ENCODE measurements at places on chromosomes 4 and X. TPM values are rescaled to one million over a fixed set of nuclear protein-coding genes. Genes with fewer than 3 reads are reported as not detected.

DNA sequence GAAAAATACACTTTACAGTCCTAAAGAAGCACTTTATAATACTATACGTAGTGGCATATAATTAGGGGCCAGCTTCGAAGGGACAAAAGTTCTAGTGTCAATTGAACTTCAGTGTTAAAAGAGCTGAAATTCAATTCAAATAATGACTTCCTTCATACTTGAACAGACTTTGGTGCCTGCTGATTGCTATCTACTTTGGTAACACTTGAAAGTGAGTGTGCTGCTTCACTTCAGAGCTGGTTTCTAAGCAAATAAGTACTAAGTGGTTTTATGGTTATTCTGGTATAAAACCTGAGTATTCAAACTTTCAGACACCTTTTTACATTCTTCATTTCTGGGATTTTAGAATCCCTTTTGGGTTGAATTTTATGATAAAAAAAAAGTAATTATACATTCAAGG is 107.0 kb downstream of the SLC4A4 start:
- H3K27me3 ChIP-seq = no peaks in the 10 kb centered on the region
- no peak overlapping the region for H3K4me3 ChIP-seq
- DNase-seq = no peak
- no peaks in the 10 kb centered on the region for H3K36me3 ChIP-seq
- peaks cover 13% of the 10 kb centered on the region for H3K4me1 ChIP-seq

DNA sequence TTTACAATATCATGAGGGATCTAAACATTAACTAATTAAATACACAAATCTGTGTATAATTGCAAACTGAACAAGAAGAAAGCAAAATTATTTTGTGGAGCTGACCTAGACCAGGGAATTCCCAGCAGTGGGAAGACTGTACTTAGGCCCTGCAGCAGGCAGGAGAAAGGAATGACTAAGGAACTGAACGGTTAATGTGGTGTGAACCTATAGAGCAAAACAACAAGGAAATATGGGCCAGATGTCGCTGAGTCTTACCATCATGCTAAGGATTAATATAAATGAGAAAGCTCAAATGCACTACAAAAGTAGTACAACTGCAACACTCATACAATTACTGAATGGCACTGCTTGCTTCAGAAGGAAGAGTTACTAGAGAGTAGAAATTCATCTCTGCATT is 120.3 kb upstream of the ATXN3L start:
- H3K4me1 ChIP-seq = no peaks in the 10 kb centered on the region
- H3K27ac ChIP-seq = no peak overlapping the region
- no peak overlapping the region for H3K4me3 ChIP-seq
- no peaks in the 10 kb centered on the region for H3K36me3 ChIP-seq
- DNase-seq = no peak

GRCh38 chr4:117400039-117400835 is 314.9 kb upstream of the TRAM1L1 start:
- H3K36me3 ChIP-seq = no peaks in the 10 kb centered on the region
- no peaks in the 10 kb centered on the region for H3K4me1 ChIP-seq
- DNase-seq = no peak
- H3K27ac ChIP-seq = no peak overlapping the region

DNA sequence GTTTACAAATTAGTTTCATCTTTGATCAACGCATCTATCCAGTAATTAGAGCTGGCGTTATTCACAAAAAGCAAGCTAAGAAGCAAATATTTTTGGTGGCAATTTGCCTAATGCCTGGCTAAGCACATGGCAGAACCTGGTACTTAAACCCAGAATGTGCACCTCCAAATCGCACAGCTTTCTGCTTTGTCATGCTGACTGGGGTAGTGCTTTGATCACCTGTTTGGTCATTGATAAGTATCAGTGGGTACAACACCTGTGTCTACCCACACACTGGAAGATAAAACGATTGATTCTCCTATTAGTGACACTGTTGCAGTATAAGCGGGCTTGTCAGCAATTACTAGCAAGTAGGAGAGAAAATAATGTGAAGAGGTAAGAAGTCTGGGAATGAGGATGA is 1.9 kb downstream of the NUDT6 start:
- no peaks in the 10 kb centered on the region for H3K27me3 ChIP-seq
- H3K4me1 ChIP-seq = peaks cover 14% of the 10 kb centered on the region
- H3K36me3 ChIP-seq = no peaks in the 10 kb centered on the region
- DNase-seq = no peak

DNA sequence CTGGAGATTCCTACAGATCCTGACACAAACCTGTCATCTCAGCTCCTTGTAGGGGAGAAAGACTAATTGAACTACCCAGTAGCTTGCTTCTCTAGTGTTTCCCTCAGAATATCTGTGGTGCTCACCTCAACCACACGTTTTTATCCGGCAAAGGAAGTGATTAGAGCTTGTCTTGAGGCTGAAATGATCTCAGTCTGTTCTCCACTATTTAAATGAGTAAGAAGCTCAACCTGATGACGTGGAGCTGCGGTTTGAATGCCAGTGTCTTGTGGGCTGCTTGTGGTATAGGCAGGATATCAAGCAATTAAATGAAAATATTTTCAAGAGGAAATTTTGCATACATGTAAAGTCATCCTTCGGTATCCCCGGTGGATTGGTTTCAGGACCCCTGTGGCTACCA is 270.2 kb downstream of the TLL1 start:
- no peak for DNase-seq
- no peak overlapping the region for H3K27ac ChIP-seq
- no peaks in the 10 kb centered on the region for H3K27me3 ChIP-seq
- H3K4me3 ChIP-seq = no peak overlapping the region

- DNase-seq = no peak
- H3K27ac ChIP-seq = no peak overlapping the region
Measured at GRCh38 chr4:184953971-184954370, 64.3 kb upstream of the HELT start.

DNA sequence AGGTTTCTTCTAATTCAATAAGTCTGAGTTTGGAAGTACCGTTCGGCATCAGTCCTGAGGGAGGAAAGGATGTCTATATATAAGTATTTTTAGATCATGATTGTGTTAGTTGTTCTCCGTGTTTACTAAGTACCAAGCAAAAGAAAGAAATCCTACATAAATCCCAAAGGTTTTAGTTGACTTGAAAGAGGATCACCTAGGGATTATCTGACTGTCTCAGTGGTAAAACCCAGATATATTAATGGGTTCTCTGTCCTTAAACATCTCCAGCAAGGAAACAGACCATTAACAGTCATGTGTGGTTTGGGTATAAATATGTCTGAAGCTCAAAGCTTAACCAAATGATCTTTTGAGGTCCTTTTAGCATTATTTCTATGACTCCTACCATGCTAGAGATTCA is 207.1 kb upstream of the RASGEF1B start:
- no peak overlapping the region for H3K27ac ChIP-seq
- no peaks in the 10 kb centered on the region for H3K27me3 ChIP-seq
- H3K4me3 ChIP-seq = no peak overlapping the region

GRCh38 chrX:151424505-151424904 is 27.5 kb downstream of the VMA21 start:
- no peaks in the 10 kb centered on the region for H3K27me3 ChIP-seq
- H3K4me1 ChIP-seq = peaks cover 10% of the 10 kb centered on the region
- no peak overlapping the region for H3K27ac ChIP-seq
- DNase-seq = no peak
- H3K4me3 ChIP-seq = no peak overlapping the region

- no peak for DNase-seq
- H3K36me3 ChIP-seq = no peaks in the 10 kb centered on the region
- no peaks in the 10 kb centered on the region for H3K27me3 ChIP-seq
- no peak overlapping the region for H3K4me3 ChIP-seq
Measured at GRCh38 chr4:102281171-102281839, 64.0 kb downstream of the SLC39A8 start.

DNA sequence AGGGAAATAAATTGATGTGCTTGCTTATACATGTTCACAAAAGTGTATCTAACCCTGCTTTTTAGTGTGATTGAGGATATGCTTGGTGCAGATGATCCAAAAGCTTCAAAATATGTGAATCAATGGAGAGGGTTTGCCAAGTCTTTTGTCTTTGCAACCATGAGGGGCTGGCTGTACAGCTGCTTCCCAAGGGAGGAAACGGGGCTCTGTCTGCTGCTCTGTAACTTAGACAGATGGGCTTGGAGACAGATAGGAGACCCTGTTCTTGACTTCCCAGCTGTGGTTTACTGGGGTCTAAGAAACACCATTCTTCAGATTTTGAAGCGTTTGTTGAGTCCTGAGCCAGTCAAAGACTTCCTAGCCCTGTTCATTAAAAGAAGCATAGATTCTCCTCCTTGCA is 152.3 kb downstream of the DCLK2 start:
- no peaks in the 10 kb centered on the region for H3K36me3 ChIP-seq
- no peak overlapping the region for H3K27ac ChIP-seq
- H3K4me3 ChIP-seq = no peak overlapping the region

GRCh38 chrX:21479695-21480270 is 105.6 kb downstream of the CNKSR2 start:
- no peaks in the 10 kb centered on the region for H3K4me1 ChIP-seq
- DNase-seq = peak; percentile 34
- no peak overlapping the region for H3K4me3 ChIP-seq

- H3K27me3 ChIP-seq = peaks cover 89% of the 10 kb centered on the region
- peaks cover 15% of the 10 kb centered on the region for H3K4me1 ChIP-seq
- H3K4me3 ChIP-seq = no peak overlapping the region
- no peak overlapping the region for H3K27ac ChIP-seq
Measured at GRCh38 chr4:140870427-140870826, 114.2 kb upstream of the TBC1D9 start.

DNA sequence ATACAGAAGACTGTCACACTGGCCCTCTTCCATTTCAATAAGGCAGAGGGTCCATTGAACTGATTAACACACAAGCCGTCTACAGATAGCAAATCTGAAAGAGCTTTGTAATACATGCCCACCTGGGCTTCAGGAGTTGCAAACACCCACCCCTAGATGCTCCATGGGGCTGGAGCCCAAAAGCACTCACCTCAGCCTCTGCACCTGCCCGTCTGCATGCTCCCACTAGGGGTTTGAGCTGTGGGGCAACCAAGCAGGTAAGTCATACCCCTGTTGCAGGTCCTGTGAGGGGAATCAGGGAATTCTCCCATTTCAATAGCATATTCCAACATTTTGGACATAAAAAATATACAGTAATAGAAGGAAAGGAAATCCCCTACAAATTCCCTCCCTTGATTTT is 243.0 kb upstream of the KCNIP4 start:
- no peak overlapping the region for H3K4me3 ChIP-seq
- H3K27me3 ChIP-seq = no peaks in the 10 kb centered on the region
- H3K4me1 ChIP-seq = peaks cover 5% of the 10 kb centered on the region
- DNase-seq = no peak
- H3K27ac ChIP-seq = no peak overlapping the region
- H3K36me3 ChIP-seq = no peaks in the 10 kb centered on the region

DNA sequence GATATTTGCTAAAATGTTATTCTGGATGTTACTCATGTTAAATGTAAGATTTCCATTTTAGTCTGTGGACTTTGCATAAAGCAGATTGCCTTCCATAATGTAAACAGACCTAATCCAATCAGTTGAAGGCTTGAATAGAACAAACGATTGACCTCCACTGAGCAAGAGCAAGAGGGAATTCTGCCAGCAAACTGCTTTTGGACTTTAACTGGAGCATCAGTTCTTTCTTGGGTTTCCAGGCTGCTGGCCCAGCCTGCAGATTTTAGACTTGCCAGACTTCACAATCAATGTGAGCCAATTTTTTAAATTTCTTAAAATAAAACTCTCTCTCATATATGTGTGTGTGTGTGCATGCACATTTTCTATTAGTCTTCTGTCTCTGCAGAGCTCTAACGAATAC is 1248.8 kb downstream of the ADGRL3 start:
- H3K27ac ChIP-seq = no peak overlapping the region
- no peak for DNase-seq
- no peaks in the 10 kb centered on the region for H3K4me1 ChIP-seq
- no peaks in the 10 kb centered on the region for H3K36me3 ChIP-seq
- no peak overlapping the region for H3K4me3 ChIP-seq

DNA sequence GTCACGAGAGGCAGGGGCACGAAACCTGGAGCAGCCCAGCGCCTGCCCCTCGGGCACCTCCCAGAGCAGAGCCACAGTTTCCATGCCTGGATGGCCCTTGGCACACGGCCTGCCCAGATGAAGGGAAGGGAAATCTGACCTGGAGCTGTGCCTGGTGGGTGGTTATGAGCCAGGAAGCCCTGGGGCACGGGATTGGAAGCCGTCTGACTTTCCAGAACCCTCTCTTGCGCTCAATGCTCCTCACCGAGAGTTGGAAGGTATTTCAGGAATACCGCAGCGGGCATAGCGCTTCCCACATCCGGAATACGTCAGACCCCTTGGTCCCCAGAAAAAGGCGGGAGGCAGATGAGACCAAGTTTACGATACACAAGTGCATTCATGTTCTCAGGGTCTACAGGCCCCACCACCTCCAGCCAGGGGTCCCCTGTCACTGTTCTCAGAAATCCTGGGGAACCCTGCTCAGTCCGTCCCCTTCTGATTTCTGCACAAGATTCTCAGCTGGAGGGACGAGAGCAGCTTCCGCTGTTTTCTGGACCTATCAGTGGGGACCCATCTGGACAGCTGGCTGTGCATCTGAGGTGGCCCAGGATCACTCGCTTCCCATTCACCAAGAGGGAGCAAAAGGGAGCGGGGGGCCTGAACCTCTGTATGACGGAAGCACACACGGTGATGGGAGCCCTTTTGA is 172.9 kb downstream of the AFAP1 start:
- no peak overlapping the region for H3K4me3 ChIP-seq
- no peaks in the 10 kb centered on the region for H3K36me3 ChIP-seq
- DNase-seq = no peak

DNA sequence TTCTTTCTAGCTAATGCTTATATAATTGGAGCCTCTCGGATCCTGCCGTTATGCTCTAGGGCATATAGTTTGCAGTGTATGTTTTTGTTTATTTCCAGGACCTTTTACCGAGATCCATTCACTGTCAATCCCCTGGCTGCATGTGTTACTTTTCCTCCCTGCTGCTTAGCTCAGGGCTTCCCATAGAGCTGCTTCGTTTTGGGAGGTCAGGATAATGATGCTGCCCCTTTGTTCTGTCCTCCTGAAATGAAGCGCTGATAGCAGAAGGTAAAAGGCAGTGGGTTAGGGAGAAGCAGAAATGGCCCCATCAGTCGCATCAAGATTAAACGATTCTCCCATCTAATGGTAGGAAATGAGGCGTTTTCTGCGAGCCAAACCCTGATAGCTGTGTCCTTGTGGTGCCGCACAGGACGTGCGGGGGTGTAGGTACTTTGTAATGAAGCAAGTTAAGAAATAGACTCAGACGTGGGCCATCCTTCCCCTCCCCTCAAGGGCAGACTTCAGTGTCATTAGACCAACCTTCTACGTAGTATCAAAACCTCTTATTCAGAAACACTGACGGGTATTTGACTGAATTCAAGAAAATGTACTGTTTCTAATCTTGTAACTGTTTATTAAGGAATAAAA is 37.3 kb downstream of the AFF2 start:
- H3K4me3 ChIP-seq = no peak overlapping the region
- DNase-seq = peak; percentile 41
- H3K4me1 ChIP-seq = peaks cover 9% of the 10 kb centered on the region
- no peaks in the 10 kb centered on the region for H3K27me3 ChIP-seq

The MAGEA1 gene
- not detected for total RNA-seq

The ZNF674 gene
- total RNA-seq = 3.9 TPM

The TRPC3 gene
- total RNA-seq = 0.17 TPM

The TEX13D gene
- not detected for total RNA-seq

The PAGE4 gene
- not detected for total RNA-seq

The CHRDL1 gene
- total RNA-seq = 15.5 TPM

The PF4V1 gene
- total RNA-seq = not detected

The EXOC1L gene
- not detected for total RNA-seq

The GLA gene
- 48.3 TPM for total RNA-seq

The ARHGEF38 gene
- total RNA-seq = 0.37 TPM

The TRIM61 gene
- total RNA-seq = not detected

The FAM184B gene
- total RNA-seq = 0.03 TPM

The NR0B1 gene
- total RNA-seq = not detected

The GABRA4 gene
- not detected for total RNA-seq

The TMEM271 gene
- total RNA-seq = not detected

The IBSP gene
- total RNA-seq = not detected

The EFHC2 gene
- 3.2 TPM for total RNA-seq

The LDB2 gene
- total RNA-seq = 24.3 TPM

The ADH4 gene
- total RNA-seq = not detected

Measured in neural progenitor cell (in vitro differentiated cells).